ENCODE measurements at places on chromosomes 6 and 20.

DNA sequence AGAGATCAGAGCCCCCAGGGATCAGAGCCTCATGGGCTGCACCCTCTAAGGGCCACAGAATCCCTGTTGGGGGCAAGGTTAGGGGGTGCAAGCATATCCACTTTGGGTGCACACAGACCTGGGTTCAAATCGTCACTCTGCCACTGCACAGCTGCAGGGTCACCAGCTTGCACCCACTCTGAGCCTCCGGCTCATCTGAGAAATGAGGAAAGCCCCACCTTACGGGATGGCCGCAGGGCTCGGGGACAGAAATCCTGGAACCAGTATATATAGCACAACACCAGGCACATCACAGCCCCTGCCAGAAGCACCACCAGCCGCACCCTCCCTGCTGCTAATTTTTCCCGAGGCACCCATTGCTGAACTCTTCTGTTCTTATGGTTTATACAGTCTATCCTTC is 169.6 kb downstream of the NFATC2 start:
- no peak for DNase-seq

DNA sequence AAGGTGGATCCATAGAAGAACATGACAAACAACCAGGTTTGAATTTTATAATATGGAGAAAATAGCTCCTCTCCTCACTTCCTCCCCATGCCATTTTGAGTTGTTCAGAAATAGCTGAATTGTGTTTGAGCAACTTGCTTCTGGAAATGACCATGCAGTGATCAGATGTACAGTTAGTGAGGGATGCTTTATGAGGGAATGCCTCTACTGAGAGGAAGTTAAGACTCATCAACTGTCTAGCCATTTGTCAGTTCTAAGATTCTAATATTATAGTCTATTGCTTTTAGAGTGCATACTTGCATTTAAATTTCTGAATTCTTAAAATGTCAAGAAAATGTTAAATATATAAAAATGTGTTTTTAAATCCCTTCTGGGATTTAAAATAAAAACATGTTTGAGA is 3.8 kb downstream of the LAMA2 start:
- DNase-seq, result no peak

- no peak for DNase-seq
Measured at GRCh38 chr20:15546525-15547023, 1026.7 kb downstream of the KIF16B start.

- no peak for DNase-seq
Measured at GRCh38 chr20:44097521-44098255, 89.3 kb downstream of the JPH2 start.

- DNase-seq, result no peak
Measured at GRCh38 chr6:6248651-6249050, 71.8 kb downstream of the F13A1 start.

GRCh38 chr6:74510878-74511277 is 695.0 kb downstream of the COL12A1 start:
- no peak for DNase-seq

DNA sequence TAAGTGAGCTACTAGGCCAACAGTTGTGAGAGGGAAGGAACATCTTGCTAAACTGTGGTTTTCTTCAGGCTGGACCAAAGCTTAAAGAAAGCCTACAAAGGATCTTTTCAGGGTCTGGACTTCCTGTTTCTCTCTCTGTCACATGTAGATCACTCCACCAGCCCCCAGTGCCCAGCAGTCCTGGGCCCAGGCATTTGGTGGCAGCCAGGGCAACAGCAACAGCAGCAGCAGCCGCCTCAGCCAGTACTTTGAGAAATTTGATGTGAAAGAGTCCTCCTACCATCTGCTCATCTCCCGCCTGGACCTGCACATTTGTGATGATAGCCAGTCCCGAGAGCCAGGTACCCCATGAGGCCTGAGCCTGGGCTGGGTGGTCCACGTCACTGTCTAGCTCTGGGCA is 44.1 kb downstream of the BLTP3A start:
- DNase-seq, result no peak

DNA sequence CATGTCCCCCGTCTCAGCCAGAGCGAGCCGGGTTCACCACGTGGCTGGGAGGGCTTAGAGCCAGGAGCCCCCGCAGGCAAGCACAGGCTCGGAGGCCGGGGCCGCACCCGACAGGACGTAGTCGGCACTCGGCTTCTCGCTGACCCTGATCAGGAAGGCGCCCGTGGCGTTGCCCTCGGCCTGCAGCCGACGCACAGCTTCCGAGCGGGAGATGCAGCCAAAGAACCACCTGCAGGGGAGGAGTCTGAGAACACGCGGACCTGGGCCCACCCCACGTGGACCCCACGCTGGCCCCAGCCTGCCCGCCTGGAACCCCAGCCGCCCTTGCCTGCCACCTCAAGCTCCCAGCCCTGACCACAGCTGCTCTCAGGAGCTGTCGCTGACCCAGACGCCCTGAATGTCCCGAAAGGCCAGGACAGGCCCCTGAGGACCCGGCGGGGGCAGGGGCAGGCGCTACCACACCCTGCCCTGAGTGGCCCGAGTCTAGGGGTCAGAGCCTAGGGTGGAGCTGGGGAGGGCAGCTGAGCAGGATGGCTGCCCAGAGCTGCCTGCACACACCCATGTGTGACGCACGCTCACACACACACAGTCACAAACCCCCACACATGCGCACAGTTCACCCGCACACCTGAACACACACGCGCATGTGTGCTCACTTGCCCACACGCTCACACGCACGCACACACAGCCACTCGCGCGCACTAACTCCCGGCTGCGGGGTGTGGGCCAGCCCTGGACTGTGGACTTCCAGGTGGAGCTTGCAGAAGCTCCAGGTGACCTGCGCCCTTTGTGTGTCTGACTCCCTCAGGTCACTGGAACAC is 2.1 kb downstream of the PTK6 start:
- no peak for DNase-seq

GRCh38 chr6:30345852-30346251 is 896 bp downstream of the RPP21 start:
- DNase-seq, result no peak
